SJSA1 (cell line): ENCODE measurements at places on chromosomes 7 and 10. TPM values are rescaled to one million over a fixed set of nuclear protein-coding genes. Genes with fewer than 3 reads are reported as not detected.

Gene TMEM168
- total RNA-seq = 16.6 and 21.5 TPM in 2 replicates

- no peak for DNase-seq
Observed at GRCh38 chr10:111356571-111356970, 279.7 kb downstream of the ADRA2A start.

GRCh38 chr7:75771224-75771623, 787 bp downstream of the CCL26 start:
- DNase-seq = peak; percentile 56

- DNase-seq = peak; percentile 34
Observed at GRCh38 chr10:77605466-77605865, 32.1 kb downstream of the KCNMA1 start.
